ENCODE measurements at places on chromosomes 3 and 15.
A peak's percentile ranks its signal among the peaks of the same experiment; 100 is the strongest.

DNA sequence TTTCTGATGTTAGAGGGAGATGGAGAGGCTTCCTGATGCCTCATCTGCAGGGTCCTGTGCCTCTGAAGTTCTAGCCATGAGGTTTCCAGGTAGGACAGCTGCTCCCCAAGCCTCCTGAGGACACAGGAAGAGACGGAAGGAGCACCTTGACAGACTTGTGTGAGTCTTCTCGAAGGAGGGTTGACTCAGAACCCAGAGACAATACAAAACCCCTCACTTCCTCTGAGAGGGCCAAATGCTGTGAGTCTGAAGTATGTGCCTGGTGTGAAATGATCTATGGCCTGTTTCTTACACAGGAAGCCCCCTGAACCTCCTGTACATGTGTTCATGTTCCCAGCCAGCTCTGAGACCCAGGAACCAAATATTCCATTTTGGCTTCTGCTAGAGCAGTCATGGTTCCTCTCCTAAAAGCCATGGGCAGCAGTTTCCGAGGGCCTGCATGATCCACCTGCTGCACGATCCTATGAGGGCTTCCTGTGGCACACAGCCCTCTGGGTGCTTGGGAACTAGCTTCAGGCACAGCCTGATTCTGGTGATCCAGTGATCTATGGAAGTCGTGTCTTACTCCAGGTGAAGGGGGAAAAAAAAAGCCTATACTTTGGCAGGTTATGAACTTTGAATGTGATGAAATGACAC, 62.2 kb downstream of the AAGAB start:
- no peaks in the 10 kb centered on the region for H3K4me1 ChIP-seq
- H3K4me3 ChIP-seq, result no peak overlapping the region
- no peaks in the 10 kb centered on the region for H3K27me3 ChIP-seq
- no peak for DNase-seq
- H3K27ac ChIP-seq, result peak overlapping the region; percentile 70
- no peaks in the 10 kb centered on the region for H3K36me3 ChIP-seq

DNA sequence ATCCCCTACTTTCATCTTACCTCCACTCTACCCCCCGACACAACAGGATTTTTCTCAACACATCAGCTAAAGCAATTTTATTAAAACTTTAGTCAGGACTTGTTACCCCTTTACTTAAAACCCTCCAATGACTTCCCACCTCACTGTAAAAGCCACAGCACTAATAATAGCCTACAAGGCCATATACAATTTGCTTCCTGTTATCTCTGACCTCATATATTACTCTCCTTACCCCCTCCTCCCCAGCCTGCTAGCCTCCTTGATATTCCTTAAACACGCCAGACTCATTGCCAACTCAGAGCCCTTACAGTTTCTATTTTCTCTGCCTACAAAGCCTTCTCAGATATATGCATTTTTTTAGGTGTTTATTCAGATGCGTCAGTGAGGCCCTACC, 54.4 kb downstream of the DCUN1D1 start:
- no peak overlapping the region for H3K4me3 ChIP-seq
- H3K27ac ChIP-seq, result no peak overlapping the region
- no peaks in the 10 kb centered on the region for H3K27me3 ChIP-seq
- H3K4me1 ChIP-seq, result no peaks in the 10 kb centered on the region
- H3K36me3 ChIP-seq, result no peaks in the 10 kb centered on the region
- no peak for DNase-seq

- no peak overlapping the region for H3K4me3 ChIP-seq
- no peak overlapping the region for H3K27ac ChIP-seq
- H3K36me3 ChIP-seq, result no peaks in the 10 kb centered on the region
- no peaks in the 10 kb centered on the region for H3K4me1 ChIP-seq
Observed at GRCh38 chr3:12708584-12709192, 44.8 kb upstream of the RAF1 start.

DNA sequence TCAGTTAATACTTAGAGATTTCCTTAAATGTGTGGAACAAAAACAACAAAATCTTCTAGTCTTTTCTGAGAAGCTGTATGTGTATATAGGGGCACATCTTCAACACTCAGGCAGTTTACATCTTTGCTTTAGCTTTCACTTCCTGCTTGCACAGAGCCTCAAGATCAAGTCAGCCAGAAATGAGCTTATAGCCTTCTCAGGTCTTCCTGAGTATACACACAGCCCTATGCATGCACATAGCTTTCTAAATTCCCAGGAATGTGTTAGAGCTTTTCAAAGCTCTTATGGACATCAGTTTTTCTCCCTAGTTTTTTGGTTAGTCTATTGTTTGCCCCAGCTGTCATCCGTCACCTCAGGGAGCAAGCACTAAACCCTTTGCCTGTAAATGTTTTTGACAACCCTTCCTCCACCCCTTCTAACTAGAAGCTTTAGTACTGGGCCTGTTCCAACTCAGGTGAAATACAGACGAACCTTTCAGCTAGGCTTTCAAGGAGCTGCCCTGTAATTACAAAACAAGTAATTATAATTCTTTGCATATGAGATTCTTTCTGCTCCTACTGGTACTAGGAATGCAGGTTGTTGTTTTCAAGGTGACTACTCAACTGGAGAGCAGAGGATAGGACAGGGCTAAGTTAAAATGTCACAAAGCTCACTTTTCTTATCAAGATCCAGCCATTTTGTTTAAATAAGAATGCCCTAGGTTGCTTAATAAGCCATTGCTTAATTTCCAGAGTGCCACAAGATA, 22.6 kb upstream of the MTMR10 start:
- no peaks in the 10 kb centered on the region for H3K4me1 ChIP-seq
- H3K27me3 ChIP-seq, result no peaks in the 10 kb centered on the region
- H3K27ac ChIP-seq, result no peak overlapping the region
- H3K4me3 ChIP-seq, result no peak overlapping the region
- no peak for DNase-seq

GRCh38 chr15:48602358-48603122, 43.0 kb downstream of the FBN1 start:
- no peaks in the 10 kb centered on the region for H3K4me1 ChIP-seq
- DNase-seq, result no peak
- no peaks in the 10 kb centered on the region for H3K27me3 ChIP-seq
- no peak overlapping the region for H3K4me3 ChIP-seq
- H3K27ac ChIP-seq, result no peak overlapping the region
- H3K36me3 ChIP-seq, result no peaks in the 10 kb centered on the region

- no peaks in the 10 kb centered on the region for H3K36me3 ChIP-seq
- H3K27me3 ChIP-seq, result no peaks in the 10 kb centered on the region
- H3K27ac ChIP-seq, result peak overlapping the region; percentile 78
- H3K4me1 ChIP-seq, result peaks cover 13% of the 10 kb centered on the region
Observed at GRCh38 chr15:31402511-31403056, 75.9 kb downstream of the KLF13 start.

DNA sequence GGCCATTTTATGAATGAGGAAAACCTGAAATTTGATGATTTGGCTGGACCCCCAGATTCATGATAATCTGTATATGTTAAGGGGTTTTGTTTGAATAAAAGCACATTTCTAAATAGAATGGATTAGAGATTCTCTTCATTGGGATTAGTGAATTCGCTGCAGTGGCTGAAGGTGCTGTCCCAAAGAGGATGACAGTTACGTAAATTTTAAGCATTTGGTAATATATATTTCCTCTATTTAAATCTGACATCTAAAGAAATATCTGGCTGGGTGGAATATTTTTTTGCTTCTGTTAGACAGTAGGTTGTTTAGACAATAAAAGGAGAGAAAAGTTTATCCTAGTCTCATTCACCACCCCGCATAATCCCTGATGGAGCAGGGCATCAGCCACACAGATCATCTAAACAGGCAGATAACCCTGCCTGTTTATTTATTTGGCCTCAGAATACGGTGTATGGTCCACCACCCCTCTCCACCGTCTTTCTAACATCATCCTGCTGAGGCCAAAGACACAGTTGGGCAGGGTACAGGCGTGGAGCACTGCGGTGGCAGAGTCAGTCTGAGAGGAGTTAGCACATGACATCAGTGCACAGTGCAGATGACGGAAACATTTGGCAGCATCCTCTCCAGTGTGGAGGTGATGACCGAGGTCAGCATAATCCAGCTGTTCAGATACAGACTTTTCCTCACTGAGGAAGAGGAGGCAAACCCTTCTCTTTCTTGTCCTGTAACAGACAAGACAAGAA, 20.4 kb upstream of the NFKBIZ start:
- no peak overlapping the region for H3K4me3 ChIP-seq
- DNase-seq, result no peak
- H3K27ac ChIP-seq, result peak overlapping the region; percentile 93
- H3K36me3 ChIP-seq, result no peaks in the 10 kb centered on the region
- H3K27me3 ChIP-seq, result no peaks in the 10 kb centered on the region

- peak; percentile 40 for DNase-seq
- peaks cover 10% of the 10 kb centered on the region for H3K4me1 ChIP-seq
- H3K27ac ChIP-seq, result no peak overlapping the region
- H3K4me3 ChIP-seq, result peak overlapping the region; percentile 66
- no peaks in the 10 kb centered on the region for H3K36me3 ChIP-seq
Observed at GRCh38 chr3:127457094-127457475, 133.4 kb downstream of the TPRA1 start.

DNA sequence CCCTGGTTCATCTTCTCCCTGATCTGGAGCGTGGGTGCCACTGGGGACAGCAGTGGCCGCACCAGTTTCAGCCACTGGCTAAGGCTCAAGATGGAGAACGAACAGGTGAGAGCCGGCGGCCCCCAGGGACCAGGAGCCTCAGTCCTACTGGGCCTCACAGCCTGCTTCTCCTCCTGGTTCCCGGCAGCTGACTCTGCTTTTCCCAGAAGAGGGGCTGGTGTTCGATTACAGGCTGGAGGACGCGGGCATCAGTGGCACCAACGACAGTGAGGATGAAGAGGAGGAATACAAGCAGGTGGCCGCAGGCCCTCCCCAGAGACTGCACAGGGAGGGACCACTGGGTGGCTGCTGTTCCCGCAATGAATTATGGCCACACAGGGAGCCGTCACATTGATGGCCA, 54.4 kb downstream of the DNAH1 start:
- H3K27me3 ChIP-seq, result no peaks in the 10 kb centered on the region
- no peak overlapping the region for H3K4me3 ChIP-seq
- H3K36me3 ChIP-seq, result no peaks in the 10 kb centered on the region

- no peak for DNase-seq
- H3K27ac ChIP-seq, result no peak overlapping the region
- H3K27me3 ChIP-seq, result no peaks in the 10 kb centered on the region
- no peaks in the 10 kb centered on the region for H3K36me3 ChIP-seq
- H3K4me1 ChIP-seq, result no peaks in the 10 kb centered on the region
Observed at GRCh38 chr15:83565553-83566159, 88.3 kb upstream of the ADAMTSL3 start.
